ENCODE measurements at places on chromosomes 6 and 20.

GRCh38 chr20:37971561-37972127 lies 61.6 kb downstream of the TTI1 start:
- H3K36me3 ChIP-seq: peaks cover 8% of the 10 kb centered on the region
- peaks cover 5% of the 10 kb centered on the region for H3K27me3 ChIP-seq
- no peak overlapping the region for H3K27ac ChIP-seq
- H3K4me1 ChIP-seq: no peaks in the 10 kb centered on the region

GRCh38 chr20:58900397-58900796 lies 47.9 kb downstream of the GNAS start:
- no peaks in the 10 kb centered on the region for H3K27me3 ChIP-seq
- peaks cover 42% of the 10 kb centered on the region for H3K4me1 ChIP-seq
- no peak overlapping the region for H3K27ac ChIP-seq
- no peak overlapping the region for H3K4me3 ChIP-seq
- DNase-seq: no peak

DNA sequence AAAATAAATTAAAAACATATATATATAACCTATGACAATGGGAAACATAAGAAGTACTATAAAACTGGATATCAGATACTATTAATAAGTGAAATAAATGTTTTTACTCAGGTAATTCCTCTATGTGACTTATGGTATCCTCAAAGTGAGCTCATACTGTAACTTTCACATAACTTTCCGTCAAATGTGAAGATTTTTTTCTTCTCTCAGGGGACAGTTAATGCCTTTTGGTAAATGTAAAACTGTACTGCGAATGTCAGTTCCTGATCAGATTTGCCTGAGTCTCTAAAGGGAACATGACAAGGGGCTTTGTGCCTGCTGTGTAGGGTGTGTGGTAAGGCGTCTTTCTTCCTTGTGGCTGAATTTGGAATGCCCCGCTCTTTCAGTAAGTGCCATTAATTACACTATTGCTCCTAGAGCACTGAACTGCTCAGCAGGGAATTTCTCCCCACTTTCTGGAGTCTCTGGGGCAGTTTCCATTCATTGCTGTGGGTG lies 271.8 kb downstream of the PRL start:
- H3K27ac ChIP-seq: no peak overlapping the region
- no peaks in the 10 kb centered on the region for H3K4me1 ChIP-seq
- no peak overlapping the region for H3K4me3 ChIP-seq
- DNase-seq: no peak
- H3K36me3 ChIP-seq: no peaks in the 10 kb centered on the region

DNA sequence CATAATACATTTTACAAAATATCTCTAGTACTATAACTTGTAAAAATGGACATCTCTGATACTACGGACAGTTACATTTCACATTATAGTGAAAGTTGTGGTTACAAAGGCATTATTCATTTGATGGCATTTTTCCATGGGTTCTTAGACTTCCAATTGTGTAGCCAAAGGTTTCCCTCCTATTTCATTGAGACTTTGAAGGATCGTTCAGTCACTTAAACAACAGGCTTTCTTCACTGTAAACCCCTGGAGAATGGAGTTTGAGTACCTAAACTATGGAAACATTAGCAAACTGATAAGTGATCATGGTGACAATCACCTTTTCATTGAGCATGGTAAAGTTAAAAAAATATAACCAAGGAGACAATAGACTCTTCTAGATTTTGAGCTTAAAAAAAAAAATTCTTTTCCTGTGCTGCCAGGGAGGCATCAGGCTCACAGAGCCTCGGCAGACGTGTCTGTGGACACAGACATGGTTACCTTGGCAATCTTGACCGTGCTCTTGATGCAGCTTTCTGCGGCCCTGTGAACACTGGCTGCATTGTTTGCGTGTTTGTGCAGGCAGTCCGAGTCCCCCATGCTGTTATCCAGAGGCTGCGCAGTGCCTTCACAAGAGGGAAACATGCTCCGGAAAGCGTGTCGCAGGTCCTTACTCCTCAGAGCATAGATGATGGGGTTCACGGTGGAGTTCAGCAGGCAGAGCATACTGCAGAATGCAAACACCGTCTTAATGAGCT lies 22.6 kb downstream of the CNR1 start:
- no peak overlapping the region for H3K4me3 ChIP-seq
- H3K36me3 ChIP-seq: no peaks in the 10 kb centered on the region
- no peak overlapping the region for H3K27ac ChIP-seq

DNA sequence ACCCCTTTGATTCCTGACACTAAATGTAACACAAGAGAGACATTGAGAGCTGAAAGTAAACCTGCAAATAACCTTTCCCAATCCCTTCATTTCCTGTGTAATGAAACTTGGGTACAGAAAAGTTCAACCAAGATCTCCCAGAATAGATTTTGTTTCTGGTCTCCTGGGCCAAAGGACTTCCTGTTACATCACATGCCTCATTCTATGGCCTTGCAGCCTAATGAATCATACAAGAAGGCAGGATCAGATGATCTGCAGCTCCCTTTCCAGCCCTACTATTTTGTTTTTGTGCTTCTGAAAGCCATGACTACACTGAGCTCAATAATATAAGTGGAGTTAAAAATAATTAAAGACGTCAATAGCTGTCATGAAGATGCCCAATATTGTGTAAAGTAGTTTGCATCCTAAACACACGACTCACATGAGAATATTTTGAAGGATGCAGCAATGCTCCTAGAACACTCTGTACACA lies 73.4 kb upstream of the NOX3 start:
- H3K4me3 ChIP-seq: no peak overlapping the region
- peaks cover 6% of the 10 kb centered on the region for H3K36me3 ChIP-seq
- H3K27me3 ChIP-seq: no peaks in the 10 kb centered on the region
- H3K4me1 ChIP-seq: peaks cover 10% of the 10 kb centered on the region

- H3K4me1 ChIP-seq: peaks cover 14% of the 10 kb centered on the region
- peaks cover 4% of the 10 kb centered on the region for H3K27me3 ChIP-seq
- DNase-seq: no peak
These were observed 144.8 kb downstream of the BACH2 start for GRCh38 chr6:90151576-90152422.

DNA sequence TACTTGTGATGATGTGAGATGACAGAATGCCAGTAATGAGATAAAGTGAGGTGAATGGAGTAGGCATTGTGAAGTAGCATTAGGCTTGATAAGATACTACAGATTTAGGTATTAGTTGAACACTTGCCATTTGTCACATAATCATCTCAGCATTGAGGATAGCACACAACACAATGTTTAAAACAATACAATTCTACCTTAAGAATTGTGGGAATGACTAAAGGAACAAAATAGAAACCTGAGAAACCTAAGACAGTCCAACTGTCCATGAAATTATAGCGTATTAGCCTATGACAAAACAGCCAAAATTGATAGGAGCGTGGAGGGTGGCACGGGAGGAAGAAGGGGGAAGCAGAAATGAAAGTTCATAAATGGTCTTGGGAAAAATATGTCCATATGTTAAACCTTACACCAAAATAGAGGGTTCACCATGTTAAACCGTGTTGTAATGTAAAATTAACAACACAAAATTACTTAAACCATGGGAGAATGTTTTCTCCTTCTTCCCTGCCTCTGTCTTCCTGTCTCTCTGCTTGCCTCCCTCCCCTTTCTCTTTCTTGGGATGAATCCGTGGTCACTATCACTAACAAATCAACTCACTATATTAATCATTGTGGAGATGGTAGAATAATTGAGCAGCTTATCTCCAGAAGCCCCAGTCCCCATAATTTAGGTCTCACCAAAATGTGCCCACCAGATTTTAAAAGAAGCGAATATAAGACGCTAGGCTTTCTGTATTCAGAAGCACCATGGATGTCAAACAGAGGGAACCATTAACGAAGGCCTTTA lies 33.0 kb upstream of the HFE start:
- peaks cover 26% of the 10 kb centered on the region for H3K4me1 ChIP-seq
- peak overlapping the region; percentile 98 for H3K4me3 ChIP-seq
- no peaks in the 10 kb centered on the region for H3K36me3 ChIP-seq
- H3K27me3 ChIP-seq: peaks cover 10% of the 10 kb centered on the region
